Activated CD8-positive, alpha-beta T cell treated with anti-CD3 and anti-CD28 coated beads for 36 hours (primary cell): ENCODE measurements at places on chromosomes 16 and 17. TPM values are rescaled to one million over a fixed set of nuclear protein-coding genes. Genes with fewer than 3 reads are reported as not detected.

MYH13 gene
- total RNA-seq: not detected

ABCC11 gene
- total RNA-seq: 0.54 TPM

ATP1B2 gene
- 0.38 TPM for total RNA-seq

GALR2 gene
- 1.6 TPM for total RNA-seq

DNA sequence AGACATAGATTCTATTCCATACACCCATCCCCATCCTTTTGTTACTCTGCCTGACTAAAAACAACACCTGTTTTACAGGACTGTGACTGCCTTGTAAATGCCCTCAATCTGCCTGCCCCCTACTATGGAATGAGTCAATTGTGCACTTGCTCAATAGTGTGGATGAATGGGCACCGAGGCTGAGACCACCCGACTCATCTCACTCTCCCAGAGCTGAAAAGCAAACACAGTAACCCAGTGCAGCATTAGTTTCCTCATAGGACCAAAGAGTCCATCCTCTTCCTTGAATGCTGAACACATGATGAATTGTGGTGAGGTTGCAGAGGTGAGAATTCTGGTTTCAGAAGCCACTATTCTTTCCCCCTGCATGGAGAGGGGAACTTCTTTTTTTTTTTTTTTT is 233.7 kb downstream of the ZFHX3 start:
- peaks cover 6% of the 10 kb centered on the region for H3K27me3 ChIP-seq
- DNase-seq: no peak
- no peak overlapping the region for H3K4me3 ChIP-seq
- H3K4me1 ChIP-seq: no peaks in the 10 kb centered on the region
- H3K27ac ChIP-seq: no peak overlapping the region

DNA sequence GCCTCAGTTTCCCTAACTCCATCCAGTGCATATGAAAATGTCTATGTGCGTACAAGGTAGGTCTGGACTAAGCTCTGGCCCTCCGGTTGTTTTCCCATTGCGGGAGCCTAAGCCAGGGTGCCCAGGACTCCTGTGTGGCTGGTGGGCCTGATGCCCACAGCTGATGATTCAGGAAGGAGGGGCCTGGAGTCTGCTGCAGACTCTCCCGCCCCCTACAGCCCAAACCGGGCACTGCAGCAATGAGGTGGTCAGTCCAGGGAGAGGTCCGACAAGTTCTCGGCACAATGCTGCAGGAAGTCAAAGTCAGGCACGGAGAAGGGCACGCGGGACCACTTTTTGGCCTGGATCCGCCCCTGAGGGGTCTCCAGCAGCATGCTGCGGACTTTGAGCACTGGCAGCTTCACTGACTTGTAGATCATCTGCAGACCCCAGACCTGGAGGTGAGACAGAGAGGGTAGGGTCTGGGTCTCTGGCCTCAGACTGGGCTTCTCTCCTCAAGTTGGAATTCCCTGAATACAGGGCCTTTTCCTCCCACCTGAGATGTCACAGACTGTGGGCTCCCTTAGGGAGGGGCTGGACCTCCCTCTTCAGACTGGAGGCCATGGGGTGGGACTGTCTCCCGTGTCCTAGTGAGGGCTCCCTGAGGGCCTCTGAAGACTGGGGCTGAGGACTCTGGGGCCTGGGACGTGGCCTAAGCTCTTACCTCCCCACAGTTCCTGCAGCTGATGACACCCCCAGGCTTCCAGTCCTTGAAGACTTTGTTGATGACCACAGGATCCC is 3.4 kb upstream of the ZNF385C start:
- peaks cover 9% of the 10 kb centered on the region for H3K36me3 ChIP-seq
- peaks cover 8% of the 10 kb centered on the region for H3K27me3 ChIP-seq
- no peak overlapping the region for H3K4me3 ChIP-seq
- no peak overlapping the region for H3K27ac ChIP-seq
- H3K4me1 ChIP-seq: peaks cover 9% of the 10 kb centered on the region
- DNase-seq: peak; percentile 90

GRCh38 chr16:13940397-13940933 is 20.5 kb downstream of the ERCC4 start:
- no peak for DNase-seq
- peaks cover 8% of the 10 kb centered on the region for H3K4me1 ChIP-seq
- no peaks in the 10 kb centered on the region for H3K27me3 ChIP-seq
- H3K4me3 ChIP-seq: no peak overlapping the region

GRCh38 chr17:78272914-78273258 is 41.5 kb downstream of the TMEM235 start:
- no peaks in the 10 kb centered on the region for H3K27me3 ChIP-seq
- DNase-seq: no peak
- no peaks in the 10 kb centered on the region for H3K36me3 ChIP-seq
- H3K27ac ChIP-seq: no peak overlapping the region

DNA sequence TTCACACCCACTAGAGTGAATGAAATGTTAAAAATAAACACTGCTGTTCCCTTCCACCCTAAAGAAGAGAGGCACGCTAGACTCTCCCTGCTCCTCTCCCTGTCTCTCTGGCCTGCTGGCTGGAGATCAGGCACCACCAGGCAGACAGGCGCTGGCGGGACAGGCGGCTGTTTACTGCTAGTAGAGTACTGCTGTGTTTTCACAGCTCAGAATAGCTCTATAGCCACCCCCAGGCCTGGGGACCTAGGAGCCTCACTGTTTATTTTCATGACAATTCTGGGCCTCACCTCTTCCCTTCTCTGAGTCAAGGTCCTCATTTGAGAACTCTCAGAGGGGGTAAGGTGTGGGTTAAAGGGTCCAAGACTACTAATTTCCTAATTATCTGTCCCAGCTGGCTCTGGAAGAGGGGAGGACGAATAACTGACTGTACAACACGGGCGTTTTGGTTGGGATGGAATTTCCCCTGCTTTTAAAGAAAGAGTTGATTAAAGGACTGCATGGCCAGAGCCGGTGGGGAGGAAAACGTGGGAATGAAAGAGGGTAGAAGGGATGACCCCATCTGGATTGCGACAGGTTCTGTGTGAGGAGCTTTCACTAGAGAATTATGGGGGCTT is 9.0 kb upstream of the G6PC1 start:
- DNase-seq: no peak
- no peaks in the 10 kb centered on the region for H3K36me3 ChIP-seq
- no peaks in the 10 kb centered on the region for H3K4me1 ChIP-seq
- H3K4me3 ChIP-seq: no peak overlapping the region

DNA sequence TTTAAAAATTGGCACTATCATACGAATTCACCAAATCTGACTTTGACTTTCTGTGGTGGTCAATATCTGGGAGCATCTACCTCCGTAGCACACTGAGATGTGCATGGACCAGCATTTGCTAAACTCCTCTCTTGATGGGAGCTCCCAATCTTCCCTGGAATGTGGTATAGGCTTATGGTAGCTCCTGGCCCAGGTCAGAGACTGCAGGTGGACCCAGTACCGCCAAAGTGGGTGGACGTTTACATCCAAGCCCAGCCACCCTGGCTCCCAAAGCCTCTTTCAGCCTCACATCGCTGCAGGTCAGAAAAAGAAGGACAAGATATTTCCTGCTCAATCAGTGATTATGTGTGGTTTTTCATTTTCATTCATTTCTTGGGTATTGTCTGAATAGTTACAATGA is 43.1 kb upstream of the NKD1 start:
- DNase-seq: no peak
- no peaks in the 10 kb centered on the region for H3K27me3 ChIP-seq
- H3K4me3 ChIP-seq: no peak overlapping the region
- no peak overlapping the region for H3K27ac ChIP-seq
- H3K4me1 ChIP-seq: no peaks in the 10 kb centered on the region
- no peaks in the 10 kb centered on the region for H3K36me3 ChIP-seq

GRCh38 chr16:16118337-16118736 is 105.0 kb downstream of the ABCC6 start:
- H3K36me3 ChIP-seq: peaks cover 84% of the 10 kb centered on the region
- DNase-seq: no peak
- no peaks in the 10 kb centered on the region for H3K27me3 ChIP-seq
- no peak overlapping the region for H3K4me3 ChIP-seq

DNA sequence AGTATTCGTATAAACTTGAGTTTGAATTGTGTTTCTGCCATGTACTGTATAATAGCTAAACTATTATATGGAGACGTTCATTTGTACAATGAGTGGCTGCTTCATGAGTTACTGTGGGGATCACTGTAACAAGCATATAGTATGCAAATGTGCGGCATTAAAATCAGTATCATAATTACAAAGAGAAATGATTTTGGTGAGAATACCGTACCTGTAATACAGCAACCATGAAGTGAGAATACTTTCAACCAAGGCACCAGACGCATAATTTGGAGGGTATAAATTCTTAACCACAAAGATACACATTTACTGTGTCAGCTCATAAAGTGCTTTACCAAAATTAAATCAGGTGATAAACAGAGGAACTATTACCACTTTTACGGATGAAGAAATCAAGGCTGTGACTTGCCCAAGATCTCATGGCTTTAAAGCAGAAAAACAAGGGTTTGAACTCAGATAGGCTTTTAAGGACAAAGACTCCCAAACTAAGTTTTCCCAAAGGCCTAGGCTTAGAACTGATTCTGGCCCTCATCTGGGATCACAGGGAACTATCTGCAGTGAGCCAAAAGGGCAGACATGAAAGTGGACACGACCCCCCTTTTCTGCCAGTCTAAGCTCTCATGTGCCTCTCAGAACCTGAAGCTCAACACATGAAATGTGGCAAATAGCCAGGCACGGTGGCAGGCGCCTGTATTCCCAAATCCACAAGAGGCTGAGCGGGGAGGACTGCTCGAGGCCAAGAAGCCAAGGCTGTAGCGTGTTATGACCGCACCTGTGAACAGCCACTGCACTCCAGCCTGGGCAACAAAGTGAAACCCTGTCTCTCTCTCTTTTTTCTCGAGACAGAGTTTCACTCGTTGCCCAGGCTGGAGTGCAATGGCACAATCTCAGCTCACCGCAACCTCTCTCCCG is 6.4 kb downstream of the RPS15A start:
- H3K27ac ChIP-seq: peak overlapping the region; percentile 80
- H3K4me3 ChIP-seq: peak overlapping the region; percentile 1
- H3K4me1 ChIP-seq: peaks cover 51% of the 10 kb centered on the region
- no peaks in the 10 kb centered on the region for H3K27me3 ChIP-seq
- DNase-seq: no peak

DNA sequence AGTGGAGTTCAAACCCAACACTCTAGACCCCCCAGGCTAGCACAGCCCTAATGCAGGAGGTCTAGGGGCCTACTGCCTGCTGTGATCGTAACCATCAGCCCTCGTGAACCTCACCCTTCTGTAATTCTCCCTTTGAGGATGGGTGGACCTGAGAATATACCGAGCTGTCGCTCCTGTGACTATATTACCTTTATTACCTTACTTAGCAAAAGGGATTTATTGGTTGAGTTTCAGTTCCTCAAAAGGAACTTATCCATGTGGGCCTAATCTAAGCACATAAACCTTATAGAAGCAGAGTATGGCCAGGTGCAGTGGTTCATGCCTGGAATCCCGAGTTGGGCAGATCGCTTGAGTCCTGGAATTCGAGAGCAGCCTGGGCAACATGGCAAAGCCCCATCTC is 19.2 kb upstream of the EMP2 start:
- no peak overlapping the region for H3K4me3 ChIP-seq
- peaks cover 6% of the 10 kb centered on the region for H3K27me3 ChIP-seq
- H3K4me1 ChIP-seq: no peaks in the 10 kb centered on the region
- no peak for DNase-seq
- H3K27ac ChIP-seq: no peak overlapping the region
- H3K36me3 ChIP-seq: no peaks in the 10 kb centered on the region

DNA sequence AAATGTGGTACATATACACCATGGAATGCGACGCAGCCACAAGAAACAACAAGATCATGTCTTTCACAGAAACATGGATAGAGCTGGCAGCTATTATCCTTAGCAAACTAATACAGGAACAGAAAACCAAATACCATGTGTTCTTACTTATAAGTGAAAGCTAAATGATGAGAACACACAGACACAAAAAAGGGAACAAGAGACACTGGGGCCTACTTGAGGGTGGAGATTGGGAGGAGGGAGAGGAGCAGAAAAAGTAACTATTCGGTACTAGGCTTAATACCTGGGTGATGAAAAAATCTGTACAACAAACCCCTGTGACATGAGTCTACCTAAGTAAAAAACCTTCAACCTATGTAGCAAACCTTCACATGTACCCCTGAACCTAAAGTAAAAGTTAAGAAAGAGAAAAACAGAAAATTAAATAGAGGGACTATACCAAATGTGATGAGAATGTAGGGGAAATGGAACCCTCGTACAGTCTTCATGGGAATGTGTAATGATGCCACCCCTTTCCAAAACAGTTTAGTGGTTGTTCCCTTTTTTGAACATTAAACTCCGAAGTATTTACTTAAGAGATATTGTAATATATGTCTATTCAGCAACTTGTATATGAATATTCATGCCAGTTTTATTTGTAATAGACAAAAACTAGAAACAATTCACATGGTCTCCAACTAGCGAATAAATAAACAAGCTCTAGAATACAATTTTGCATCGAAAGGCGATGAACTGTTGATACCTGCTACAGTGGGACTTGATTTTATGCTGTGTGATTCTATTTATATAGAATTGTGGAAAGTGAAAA is 33.9 kb downstream of the AHSP start:
- peaks cover 2% of the 10 kb centered on the region for H3K27me3 ChIP-seq
- H3K27ac ChIP-seq: no peak overlapping the region
- DNase-seq: no peak
- no peaks in the 10 kb centered on the region for H3K36me3 ChIP-seq

GRCh38 chr16:19192865-19193264 is 24.8 kb downstream of the SYT17 start:
- H3K4me3 ChIP-seq: no peak overlapping the region
- H3K27ac ChIP-seq: no peak overlapping the region
- H3K27me3 ChIP-seq: peaks cover 6% of the 10 kb centered on the region
- DNase-seq: no peak
- peaks cover 3% of the 10 kb centered on the region for H3K4me1 ChIP-seq

- peaks cover 2% of the 10 kb centered on the region for H3K27me3 ChIP-seq
- H3K4me3 ChIP-seq: no peak overlapping the region
- H3K4me1 ChIP-seq: no peaks in the 10 kb centered on the region
Observed at GRCh38 chr16:19843371-19843770, 41.3 kb downstream of the GPRC5B start.

GRCh38 chr17:55154101-55154500 is 110.7 kb upstream of the HLF start:
- H3K27ac ChIP-seq: no peak overlapping the region
- no peak overlapping the region for H3K4me3 ChIP-seq
- H3K27me3 ChIP-seq: no peaks in the 10 kb centered on the region
- no peaks in the 10 kb centered on the region for H3K36me3 ChIP-seq
- H3K4me1 ChIP-seq: no peaks in the 10 kb centered on the region

GRCh38 chr16:87701505-87701921 is 64.3 kb downstream of the KLHDC4 start:
- H3K4me3 ChIP-seq: no peak overlapping the region
- H3K27me3 ChIP-seq: no peaks in the 10 kb centered on the region
- H3K27ac ChIP-seq: peak overlapping the region; percentile 31
- DNase-seq: no peak
- peaks cover 15% of the 10 kb centered on the region for H3K36me3 ChIP-seq

GRCh38 chr17:74686761-74687160 is 26.0 kb downstream of the CD300LF start:
- no peak overlapping the region for H3K27ac ChIP-seq
- H3K4me1 ChIP-seq: peaks cover 4% of the 10 kb centered on the region
